ENCODE measurements at places on chromosomes 7 and 10.
A peak's percentile ranks its signal among the peaks of the same experiment; 100 is the strongest.

DNA sequence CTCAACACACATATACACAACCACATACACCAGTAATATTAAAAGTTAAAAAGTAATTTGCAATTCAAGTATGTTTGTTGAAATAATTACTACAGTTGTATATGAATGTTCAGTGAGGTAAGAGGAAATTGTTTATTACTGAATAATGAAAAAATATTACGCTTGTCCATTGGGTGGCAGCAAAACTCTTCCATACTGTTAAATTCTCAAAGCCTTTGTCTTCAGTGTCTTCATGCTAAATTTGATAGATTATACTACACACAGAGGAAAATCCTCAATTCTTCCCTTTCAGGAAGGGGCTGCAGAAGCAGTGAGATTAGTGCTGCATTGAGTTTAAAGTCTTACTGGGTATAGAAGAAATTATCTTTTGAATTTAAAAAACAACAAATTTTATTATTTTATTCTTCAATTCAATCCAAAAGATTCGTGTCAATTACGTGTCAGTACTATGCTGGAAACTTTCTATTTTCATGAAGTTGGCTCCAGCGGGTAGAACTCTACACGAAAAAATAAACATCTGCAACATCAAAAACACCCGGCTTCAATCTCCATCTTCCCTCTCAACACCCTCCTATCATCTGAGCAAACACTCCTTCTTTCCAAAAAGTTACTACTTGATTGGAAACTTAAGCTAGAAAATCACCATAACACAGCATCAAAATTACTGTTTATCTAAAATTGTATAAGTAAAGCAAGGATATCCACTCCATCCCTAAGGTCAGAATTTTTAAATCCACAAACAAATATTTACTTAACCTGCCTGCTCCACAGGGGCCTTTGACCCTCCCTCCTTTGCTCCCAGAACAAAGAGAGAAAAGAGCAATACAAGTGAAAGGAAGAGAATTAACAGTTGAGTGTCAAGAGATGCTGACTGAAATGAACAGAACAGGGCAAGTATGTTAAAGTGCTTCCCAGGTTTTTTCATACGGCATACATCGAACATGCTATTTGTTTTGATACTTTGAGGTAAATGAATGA lies 37.0 kb upstream of the TES start:
- no peak for DNase-seq

GRCh38 chr10:52451817-52452216 lies 137.7 kb downstream of the DKK1 start:
- no peak for DNase-seq

- DNase-seq, result no peak
These were observed 19.0 kb upstream of the HSPB1 start for GRCh38 chr7:76283254-76284159.

DNA sequence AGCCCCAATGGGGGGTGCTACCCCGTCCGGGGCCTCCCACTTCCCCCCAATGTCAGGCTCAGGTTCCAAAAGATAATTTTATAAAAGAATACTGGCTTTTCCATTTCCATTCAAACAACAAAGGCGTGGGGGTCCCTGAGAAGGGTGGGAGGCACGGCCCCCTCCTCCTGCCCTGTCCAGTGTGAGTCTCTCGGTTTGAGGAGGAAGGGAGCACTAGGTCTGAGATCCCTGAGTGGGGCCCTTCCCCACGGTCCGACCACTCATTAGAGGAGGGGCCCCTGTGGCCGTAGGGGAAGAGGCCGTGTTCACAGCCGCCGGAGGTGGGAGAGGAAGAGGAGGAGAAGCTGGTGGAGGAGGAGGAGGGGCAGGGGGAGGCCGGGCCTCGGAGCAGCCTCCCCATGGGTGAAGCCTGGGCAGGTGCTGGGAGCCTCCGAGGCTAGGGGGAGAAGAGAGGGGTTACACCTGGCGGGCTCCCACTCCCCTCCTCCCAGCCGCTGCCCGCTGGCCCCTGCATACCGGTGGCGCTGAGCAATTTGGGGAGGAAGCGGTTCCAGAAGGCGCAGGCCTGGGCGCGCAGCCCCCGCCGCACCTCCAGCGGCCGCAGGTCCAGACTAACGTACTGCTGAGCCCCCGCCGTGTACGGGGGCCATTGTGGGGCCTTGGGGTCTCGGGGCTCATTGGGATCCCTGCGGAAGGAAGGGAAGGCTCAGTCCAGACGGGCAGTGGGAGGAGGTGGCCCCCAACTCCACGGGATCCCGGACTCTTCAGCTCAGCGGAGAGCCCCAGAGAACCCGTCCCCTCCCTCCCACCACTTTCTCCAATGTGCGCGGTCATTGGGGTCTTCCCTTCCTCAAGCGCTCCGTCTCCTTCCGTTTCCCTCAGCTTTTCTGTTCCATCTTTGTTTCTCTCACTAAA lies 1.4 kb upstream of the UFSP1 start:
- no peak for DNase-seq

DNA sequence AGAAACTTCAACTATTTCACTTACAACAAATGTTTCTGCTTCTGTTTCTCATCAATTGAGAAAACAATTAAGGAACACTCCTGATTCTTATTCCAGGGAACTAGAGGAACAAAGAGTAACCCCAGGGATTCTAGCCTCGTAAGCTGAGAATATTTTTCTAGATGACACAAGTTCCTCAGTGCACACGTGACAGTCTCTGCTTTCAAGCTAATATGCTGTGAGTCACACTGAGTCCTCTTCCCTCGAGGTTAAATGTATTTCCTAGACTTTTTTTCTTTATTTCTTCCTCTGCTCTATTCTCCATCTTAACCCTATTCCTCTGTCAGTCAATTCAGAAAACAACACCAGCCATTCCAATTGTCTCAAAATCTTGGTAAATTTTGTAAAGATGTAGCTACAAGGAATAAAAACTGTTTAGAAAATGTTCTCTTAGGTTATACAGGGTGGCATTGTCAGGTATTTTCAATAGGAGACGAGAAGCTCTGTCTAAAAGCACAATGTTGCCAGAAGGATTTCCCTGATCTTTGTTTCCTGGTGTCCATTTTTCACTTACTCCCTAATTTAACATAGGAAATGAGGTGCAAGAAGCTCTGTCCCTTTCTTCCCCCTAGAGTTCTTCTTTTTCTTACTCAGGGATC lies 5.8 kb upstream of the C1GALT1 start:
- DNase-seq, result no peak

- DNase-seq, result no peak
These were observed 19.7 kb downstream of the TSPAN12 start for GRCh38 chr7:120838281-120838682.

GRCh38 chr7:701086-701671 lies 25.3 kb upstream of the DNAAF5 start:
- no peak for DNase-seq

GRCh38 chr7:36937754-36938563 lies 213.7 kb upstream of the AOAH start:
- no peak for DNase-seq

DNA sequence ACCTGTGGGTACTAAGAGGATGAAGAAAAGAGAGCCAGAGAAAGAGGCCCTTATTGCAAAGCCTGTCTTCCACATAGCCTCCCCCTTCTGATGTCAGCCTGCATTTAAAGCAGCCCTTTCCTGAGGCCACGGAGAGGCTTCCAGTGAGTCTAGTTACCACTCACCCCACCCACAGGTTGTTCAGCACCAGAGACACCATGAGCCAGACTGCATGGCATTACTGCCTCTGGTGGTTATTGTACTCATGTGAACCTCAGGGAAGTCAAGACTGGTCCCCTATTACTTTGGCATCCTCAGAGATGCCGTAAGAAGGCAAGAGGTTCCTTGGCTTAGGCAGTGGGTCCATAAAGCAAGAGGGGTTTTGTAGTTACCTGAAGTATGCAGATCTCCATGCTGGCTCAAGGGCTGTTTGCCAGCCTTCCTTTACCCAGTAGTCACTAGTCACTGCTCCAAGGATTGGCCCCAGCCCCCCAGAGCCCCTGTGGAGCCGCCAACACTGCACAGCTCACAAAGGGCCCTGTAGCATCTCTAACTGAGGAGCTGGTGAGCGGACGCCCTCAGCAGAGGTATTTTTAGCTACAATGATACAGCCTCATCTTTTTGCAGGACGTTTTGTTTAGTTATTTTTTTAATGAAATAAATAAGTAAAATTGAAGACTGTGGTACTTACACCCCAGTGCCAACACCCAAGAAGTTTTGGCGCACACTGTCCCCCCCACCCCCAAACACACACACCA lies 20.7 kb downstream of the LRRC4 start:
- DNase-seq, result no peak

DNA sequence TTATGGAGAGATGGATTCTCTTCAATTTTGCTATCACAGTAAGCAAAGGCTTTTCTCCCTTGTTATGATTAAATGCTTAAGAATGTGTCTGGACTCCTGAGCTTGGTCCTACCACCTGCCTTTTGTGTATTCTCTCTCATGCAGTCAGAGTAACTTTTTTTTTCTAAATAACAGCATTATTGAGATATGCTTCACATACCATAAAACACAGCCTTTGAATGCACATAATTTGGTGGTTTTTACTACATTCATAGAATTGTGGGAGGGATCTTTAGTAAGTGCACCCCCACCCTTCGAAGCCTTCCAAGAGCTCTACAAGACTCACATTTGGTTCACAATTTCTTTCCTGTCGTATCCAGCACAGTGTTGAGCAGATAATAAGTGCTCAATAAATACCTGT lies 175.5 kb downstream of the ADAM12 start:
- no peak for DNase-seq

DNA sequence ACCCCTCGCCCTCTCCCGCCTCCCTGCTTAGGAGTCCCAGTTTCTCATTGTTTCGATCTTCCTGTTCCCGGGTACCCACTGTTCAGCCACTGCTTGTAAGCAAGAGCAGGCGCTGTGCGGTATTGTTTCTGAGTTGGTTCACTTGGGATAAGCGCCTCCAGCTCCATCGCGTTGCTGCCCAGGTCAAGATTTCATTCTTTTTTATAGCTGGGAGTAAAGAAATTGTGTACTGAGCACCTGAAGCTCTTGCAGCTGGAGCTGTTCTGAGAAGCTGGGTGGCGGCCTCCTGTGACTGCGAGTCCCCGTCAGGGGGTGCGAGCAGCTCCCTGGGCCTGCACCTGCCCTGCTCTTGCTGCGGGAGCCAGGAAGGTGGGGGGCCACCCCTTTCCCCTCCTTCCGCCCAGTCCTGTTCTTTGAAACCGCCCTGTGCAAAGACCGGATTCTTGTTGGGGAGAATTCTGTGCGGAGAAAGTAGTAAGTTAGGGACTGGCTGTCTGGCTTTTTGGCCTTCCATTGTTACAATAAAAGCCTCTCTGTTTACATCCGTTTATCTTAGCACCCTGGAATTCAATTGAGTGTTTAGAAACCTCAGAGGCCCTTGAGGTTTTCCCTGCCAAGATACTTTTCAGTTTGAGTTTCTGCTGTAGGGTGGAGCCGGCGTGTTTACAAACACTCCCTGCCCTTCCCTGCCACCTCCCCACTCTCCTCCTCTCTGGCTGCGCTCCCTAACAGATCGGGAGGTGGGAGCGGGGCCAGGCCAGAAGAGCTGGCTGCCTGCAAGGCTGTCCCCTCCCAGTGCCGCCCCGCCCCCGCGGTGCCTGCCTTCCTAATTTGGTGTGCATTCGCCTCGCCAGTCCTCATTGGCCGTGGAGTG lies 30.8 kb upstream of the AP5Z1 start:
- peak; percentile 95 for DNase-seq

- DNase-seq, result no peak
These were observed 44.8 kb upstream of the HHEX start for GRCh38 chr10:92644921-92645320.

GRCh38 chr10:45377858-45378257 lies 3.8 kb downstream of the ALOX5 start:
- no peak for DNase-seq

DNA sequence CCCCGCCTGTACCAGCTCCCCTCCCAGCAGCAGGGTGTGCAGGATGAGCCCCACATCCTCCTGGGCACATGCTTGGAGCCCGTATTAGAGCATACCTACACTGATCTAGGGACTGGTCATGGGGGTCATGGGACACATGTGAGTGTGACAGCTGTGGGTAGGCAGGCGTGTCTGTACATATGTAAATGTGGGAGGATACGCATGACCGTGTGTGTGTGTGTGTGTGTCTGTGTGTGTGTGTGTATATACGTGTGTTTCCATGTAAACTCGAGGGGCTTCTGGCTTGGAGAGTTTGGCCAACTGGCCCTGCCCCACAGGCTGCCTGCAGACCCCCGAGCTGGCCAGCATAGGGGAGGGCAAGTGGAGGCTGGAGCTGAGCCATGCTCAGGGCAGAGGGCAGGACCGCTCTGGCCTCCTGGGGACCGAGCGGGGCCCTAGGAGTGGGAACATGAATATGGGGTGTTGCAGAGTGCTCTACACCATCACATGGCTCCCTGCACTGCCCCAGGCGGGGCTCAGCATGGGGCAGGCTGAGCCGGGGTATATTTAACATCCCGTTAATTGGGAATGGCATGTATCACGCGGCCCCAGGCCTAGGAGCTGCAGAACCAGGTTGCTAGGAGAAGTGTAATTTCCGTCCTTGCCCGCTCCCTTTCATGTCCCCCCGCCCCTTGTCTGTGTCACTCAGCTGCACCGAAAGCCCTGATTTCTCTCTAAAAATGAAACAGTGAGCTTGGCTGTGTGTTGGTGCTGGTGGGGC lies 152.7 kb upstream of the PCBD1 start:
- DNase-seq, result no peak

DNA sequence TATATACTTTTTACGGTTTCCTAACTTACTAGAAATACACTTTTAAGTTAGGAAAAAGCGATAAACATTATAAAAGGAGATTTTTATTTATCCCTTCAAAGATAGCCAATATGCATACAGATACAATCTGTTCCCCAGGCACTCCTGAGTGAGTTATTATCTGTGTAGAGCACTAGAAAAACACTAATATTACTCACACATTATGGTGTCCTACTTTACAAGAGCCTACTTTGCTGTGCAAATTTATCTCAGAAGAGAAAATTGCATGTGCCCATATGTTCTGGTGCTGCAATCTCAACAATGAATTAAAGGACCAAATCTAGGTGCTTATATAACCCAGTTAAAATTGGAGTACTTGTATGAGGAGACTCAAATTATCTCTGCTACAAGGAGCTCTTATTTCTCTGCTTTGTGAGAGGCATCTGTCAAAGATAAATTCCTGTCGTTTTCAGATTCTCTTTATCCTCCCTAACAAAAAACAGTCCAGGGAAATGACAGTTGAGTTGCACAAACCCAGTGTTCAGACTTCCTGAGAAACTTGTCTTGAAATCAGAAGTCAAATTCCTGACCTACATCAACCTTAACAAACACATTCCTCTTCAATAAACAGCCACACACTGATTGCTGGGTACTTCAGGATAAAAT lies 28.9 kb downstream of the CPA1 start:
- no peak for DNase-seq

DNA sequence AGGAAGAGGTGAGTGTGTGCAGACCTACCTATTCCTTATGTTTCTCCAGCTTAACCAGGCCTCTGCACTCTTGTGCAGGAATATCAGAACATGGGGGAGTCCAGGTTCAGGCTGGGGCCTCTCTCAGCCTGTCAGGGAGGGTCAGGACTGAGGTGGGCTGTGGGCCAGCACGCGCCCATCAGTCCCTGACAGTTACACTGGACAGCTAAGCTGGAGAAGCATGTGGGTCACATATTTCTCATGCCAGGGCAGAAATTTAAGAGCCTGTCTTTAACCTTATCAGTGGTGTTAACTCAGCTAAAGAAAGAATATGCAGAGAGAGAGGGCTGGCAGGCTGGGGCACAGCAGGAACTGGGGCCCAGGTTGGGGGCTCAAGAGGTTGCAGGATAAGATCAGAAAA lies 8.7 kb upstream of the POLD2 start:
- no peak for DNase-seq
